Stimulated activated CD8-positive, alpha-beta memory T cell treated with anti-CD3 and anti-CD28 coated beads, Interleukin-7, amount 100 ng/mL, for 4 hours (primary cell): ENCODE measurements at places on chromosomes 2 and 18.

- no peak for DNase-seq
Measured at GRCh38 chr2:222280795-222281194, 18.0 kb downstream of the PAX3 start.

DNA sequence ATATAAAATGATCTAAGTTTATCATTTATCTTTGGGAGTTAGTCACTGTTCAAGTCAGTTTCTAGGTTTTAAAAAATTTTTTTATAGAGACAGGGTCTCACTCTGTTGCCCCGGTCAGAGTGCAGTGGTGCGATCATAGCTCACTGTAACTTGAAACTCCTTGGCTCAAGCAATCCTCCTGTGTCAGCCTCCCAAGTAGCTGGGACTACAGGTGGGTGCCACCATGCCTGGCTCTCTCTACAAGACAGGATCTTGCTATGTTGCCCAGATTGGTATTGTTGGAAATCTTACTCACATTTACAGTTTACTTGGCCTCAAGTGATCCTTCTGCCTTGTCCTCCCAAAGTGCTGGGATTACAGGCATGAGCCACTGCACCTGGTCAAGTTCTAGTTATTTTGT is 74.5 kb downstream of the MIB1 start:
- no peak for DNase-seq

DNA sequence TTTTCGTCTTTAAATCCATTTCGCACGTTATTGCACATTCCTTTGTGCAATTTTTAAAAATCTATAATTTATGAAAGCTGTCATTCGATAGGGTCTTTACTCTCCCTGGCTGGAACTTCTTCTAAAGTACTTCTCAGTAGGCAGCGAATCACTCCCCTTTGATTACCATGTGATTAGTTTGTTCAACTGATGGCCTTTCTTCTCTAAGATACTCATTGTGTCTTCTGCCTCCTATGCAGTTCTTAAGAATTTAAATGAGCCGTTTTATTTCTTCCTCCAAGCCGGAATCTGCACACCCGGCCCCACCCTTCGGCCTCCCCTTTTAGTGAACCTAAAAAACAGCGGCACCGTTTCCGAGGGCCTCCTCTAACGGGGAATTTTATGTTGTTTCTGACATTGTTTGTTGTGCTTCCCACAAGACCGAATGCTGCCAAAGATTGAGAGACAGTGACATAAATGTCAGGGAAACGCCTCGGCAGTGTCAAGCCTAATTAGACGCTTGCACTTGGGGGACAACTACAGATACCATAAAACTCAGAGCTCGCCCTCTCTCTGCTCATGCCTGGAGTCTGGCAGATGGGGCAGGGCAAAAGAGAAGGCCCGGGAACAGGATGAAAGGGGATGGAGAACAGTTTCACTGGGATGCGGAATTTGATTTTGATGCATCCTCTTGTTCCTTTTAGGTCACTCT is 255.3 kb downstream of the BCL11A start:
- DNase-seq, result no peak

GRCh38 chr2:98459496-98460175 is 15.0 kb downstream of the INPP4A start:
- DNase-seq, result no peak

- DNase-seq, result no peak
Measured at GRCh38 chr2:28687171-28687570, 64.5 kb upstream of the PPP1CB start.
